ENCODE measurements at places on chromosomes 11 and 22.

DNA sequence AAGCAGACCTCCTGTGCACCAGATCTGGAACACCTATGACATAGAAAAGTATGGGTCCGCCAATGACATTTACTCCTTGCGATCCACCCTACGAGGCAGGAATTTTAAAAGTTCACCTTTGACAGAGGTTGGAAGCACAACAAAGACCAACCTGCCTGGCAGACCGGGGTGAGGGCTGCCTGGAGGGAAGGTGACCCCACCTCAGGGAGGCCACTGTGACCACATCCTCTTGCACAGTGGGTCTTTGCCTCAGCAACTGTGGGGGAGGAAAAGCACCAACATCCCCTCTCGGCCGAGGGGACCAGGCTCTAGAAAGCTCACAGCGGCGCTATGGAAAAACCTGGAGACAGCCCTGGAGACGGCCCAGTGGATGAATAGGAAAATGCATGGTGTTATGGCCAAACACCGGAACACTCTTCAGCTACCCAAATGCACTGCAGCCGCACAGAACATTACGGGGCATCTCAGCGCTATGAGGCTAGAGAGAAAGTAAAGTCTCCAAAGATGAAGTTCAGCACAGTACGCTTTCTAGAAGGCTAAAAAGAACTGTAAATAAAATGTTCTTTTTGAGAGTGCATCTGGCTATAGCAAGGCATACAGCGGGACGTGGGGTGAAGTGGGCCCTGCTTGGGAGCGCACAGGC lies 1.8 kb upstream of the SHISAL1 start:
- DNase-seq = no peak

DNA sequence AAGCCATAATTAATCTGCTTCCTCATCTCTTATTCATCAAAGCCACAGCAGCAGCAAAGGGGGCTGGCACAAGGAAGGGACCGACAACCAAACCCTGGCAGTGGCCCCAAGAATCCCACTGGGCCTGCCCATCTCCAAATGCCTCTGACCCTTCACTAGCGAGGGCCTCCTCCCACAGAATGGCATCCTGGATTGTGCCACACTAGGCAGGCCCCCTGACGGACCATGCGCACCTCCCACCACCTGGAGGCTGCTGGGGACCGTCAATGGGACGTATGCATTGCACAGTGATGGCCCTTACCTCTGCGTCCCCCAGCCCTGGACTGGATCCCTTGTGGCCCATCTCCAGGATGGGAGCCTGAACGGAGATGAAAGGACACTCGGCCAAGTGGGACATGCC lies 4.1 kb upstream of the RTN4R start:
- no peak for DNase-seq

GRCh38 chr22:26900787-26901186 lies 243.4 kb downstream of the MIAT start:
- no peak for DNase-seq

DNA sequence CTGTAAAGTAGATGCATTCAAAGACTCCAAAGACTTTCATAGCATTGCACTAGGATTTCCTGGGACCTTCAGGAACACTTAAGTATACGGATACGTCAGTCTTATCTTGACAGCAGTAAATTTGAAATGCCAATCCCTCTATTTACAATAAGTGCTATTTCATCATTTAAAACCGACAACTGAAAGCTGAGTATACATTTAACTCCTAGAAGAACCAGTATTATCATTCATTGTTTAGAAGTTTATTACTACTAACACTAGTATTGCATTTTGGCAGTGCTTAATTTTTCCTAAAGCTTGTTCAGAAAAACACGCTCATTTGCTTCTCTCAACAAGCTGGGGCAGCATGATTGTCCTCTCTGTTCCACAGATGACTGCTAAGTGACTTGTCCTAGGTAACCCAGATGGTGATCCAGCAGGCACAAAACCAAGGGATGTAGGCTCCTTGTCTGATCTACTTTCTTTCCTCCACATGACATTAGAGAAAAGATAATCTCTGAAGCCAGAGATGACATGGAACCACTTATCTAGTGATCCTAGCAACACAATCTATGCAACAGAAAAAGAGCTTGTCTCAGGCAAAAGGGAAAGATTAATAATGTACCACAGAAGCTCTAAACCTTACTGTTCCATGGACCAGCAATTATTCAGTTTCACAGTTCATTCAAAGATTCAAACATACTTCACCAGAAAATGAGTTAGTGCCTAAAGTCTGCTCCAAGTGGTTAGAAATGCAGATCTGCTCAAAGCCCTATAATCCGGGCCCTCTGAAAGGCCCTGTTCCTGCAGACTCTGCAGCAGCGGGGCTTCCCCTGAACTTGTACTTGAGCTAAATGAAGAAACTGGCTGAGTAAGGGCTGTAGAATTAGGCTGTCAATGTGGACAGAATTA lies 5.2 kb downstream of the MAML2 start:
- no peak for DNase-seq

- no peak for DNase-seq
Measured at GRCh38 chr11:105023003-105023402, at the start of gene CASP5. CASP5 (minus strand) TSS chr11:105023168; CDS start chr11:105023136, 32 bp downstream.

GRCh38 chr11:129247135-129247534 lies 55.0 kb upstream of the ARHGAP32 start:
- no peak for DNase-seq

DNA sequence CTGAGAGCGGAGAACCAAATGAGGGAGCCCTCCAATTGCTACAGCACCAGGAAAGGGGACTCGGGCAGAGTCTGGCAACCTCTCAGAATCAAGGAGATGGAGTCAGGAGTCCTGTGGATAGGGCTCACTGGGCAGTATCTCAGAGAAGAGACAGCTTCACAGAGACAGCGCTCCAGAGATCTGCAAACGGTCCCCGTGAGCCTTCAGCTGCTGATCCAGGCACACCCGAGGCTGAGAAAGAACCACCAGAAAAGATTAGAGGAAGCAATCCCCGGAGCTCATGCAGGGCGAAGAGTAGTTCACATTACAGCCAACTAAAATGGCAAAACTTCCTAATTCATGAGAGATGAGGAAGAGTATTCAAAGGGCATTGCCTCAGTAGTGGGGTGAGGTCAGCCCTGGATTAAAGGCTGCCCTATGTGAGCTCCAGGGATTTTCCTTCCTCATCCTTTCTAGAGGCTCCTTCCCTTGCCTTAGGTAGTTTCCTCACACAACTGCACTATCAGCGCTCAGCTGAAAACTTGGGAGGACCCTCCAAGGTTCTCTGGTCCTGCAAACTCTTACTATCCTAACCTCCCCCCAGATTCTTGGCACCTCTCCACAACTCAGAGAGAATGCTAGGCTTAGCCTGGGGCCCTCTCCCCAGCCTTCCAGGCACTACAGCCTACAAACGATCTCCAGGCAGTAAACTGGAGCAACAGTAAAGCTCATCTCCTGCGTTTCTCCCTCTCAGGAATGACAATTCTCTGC lies 23.7 kb downstream of the SCN4B start:
- DNase-seq = no peak

DNA sequence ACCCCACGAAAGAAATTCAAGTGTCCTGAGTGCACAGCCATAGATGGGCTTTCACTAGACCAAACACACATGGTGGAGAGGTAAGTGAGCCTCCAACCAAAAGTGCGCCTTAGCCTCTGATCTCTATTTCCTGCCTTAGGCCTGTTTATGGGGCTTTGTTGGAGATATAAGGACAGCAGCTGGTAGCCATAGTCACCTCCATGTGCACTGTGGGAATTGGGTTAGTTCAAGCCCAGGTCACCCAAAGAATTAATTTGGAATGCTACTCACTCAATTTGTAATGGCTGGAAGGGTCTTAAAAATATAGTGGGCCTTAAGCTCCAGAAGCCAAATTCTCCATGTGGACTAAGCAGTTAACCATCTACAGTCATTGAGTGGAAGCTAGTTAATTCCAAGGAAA lies 73.6 kb downstream of the ALX4 start:
- no peak for DNase-seq

GRCh38 chr11:2120359-2121100 lies 18.7 kb downstream of the IGF2 start:
- DNase-seq = no peak

GRCh38 chr22:44926491-44927415 lies 83.1 kb downstream of the PHF21B start:
- DNase-seq = no peak

GRCh38 chr11:35398881-35399280 lies 20.5 kb downstream of the SLC1A2 start:
- DNase-seq = no peak

GRCh38 chr22:27756212-27756660 lies 45.3 kb downstream of the MN1 start:
- DNase-seq = no peak

- no peak for DNase-seq
Measured at GRCh38 chr22:27670701-27671412, 130.7 kb downstream of the MN1 start.

DNA sequence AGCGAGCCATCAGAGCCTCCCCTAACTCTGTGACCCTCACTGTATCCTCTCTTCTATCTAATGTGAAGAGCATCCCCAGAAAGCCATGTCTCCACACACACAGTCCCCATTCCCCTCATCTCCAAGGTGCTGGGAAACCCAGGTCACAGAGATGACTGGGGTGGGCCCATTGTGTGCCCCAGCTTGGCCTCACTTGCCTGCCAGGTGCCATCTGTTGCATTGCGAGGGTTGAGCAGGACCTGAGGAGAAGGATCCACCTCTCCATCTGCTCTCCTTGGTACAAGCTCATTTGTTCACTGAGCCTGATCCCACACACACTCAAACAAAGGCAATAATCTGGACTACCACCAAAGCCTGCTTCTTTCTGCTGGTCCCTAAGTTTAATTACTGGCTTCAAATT lies 118.8 kb downstream of the SPATA19 start:
- DNase-seq = no peak

- no peak for DNase-seq
Measured at GRCh38 chr11:118744046-118744445, 46.9 kb downstream of the DDX6 start.

GRCh38 chr11:34216706-34217105 lies 111.3 kb downstream of the NAT10 start:
- DNase-seq = no peak

DNA sequence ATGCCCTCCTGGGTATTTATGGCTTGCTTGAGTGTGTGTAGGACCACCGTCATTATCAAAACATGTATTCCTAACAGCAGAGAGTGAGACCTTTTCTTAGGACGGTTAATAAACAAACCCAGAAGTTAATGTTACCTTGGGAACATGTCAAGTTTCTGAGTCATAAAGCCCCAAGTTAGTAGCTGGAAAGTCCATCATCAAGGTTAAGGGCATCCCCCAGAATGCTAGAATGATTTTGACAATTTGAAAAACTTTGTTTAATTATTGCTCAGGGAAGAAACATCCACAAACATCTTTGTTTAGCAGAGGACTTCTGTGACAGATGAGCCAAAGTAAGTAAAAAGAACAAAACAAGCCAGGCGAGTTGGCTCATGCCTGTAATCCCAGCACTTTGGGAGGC lies 20.0 kb downstream of the CAVIN3 start:
- no peak for DNase-seq

DNA sequence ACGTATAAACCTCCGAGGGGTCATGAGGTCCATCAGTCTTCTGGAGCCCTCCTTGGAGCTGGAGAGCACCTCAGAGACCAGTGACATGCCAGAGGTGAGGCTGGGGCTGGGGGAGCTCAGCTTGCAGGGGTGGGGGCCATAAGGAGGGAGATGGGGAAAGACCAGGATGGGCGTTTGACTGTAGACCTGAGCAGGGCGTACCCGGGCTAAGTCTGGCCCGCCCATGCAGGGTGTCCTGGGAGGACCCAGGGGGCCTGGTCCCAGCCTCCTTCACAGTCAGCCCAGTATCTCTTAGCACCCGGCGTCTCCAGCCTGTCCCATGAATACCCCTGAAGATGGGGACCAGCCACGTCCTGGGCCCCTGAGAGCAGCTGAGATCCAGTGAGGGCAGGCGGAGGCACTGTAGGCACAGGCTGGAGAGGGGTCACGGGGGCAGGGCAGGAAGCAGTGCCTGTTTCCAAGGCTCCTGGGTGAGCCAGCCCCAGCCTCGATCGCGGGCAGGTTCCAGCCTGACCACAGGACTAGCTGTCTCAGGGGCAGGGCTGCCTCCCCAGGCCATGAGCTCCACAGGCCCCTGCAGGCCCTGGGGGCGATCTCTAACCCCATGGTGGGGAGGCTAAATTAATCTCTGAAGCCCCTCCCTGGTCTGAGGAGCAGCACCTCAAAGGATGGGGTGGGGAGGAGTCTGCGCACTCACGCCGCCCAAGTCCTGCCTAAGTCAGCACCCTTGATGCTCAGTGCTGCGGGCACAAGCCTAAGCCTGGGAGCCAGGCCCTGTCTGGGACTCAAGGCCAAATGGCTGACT lies 7.1 kb downstream of the SSH3 start:
- no peak for DNase-seq

DNA sequence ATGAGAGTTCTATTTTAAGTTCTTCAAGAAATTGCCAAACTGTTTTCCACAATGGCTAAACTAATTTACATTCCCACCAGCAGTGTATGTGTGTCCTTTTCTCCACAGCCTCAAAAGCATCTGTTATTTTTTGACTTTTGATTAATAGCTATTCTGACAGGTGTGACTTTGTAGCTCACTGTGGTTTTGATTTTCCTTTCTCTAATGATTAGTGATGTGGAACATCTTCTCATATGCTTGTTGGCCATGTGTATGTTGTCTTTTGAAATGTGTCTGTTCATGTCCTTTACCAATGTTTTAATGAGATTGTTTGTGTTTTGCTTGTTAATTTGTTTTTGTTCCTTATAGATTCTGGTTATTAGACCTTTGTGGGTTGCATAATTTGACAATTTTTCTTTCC lies 18.0 kb upstream of the RAB38 start:
- no peak for DNase-seq

GRCh38 chr11:46133119-46133518 lies 11.9 kb upstream of the PHF21A start:
- DNase-seq = no peak
